NCI-H1694 treated with DMSO at 0.1 percent for 48 hours (cell line): ENCODE measurements at places on chromosomes 7 and 10.
A peak's percentile ranks its signal among the peaks of the same experiment; 100 is the strongest.

DNA sequence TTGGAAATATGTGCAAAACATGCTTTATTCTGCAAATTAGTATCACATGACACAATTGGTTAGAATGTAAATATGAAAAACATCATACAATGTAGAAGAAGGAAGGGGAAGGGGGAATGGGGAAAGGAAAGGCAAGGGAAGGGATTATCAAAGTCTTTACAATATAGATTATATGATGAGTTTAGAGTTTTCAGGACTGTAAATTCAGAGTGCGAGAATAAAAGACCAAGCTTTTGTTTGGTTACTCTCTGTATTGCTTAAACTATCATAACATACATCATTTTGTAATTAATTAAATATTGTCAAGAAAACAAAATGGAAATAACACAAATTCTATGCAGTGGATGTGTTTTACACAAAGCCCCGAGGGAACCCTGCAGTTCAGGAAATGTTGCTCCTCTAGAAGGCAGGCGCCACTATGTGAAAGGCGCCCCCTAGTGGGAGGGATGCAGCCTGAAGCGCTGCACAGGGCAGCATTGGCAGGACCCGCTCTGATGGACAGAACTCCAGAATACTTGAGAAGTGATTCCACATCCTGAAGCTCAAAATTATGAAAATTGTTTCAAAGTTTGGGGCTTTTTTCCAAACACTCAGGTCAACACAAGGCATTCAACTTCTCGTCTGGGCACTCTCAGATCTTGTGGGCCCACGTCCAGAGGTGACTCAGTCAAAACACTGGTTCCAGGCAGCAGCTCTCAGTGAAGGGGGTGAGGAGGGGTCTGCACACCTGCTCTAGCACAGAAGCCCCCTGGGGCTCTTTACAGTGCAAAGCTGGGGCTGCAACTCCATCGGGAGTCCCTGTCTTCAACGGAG lies 31.6 kb upstream of the TMEM254 start:
- DNase-seq: peak; percentile 63

GRCh38 chr10:93703841-93704240 lies 1.4 kb upstream of the FRA10AC1 start:
- no peak for DNase-seq

DNA sequence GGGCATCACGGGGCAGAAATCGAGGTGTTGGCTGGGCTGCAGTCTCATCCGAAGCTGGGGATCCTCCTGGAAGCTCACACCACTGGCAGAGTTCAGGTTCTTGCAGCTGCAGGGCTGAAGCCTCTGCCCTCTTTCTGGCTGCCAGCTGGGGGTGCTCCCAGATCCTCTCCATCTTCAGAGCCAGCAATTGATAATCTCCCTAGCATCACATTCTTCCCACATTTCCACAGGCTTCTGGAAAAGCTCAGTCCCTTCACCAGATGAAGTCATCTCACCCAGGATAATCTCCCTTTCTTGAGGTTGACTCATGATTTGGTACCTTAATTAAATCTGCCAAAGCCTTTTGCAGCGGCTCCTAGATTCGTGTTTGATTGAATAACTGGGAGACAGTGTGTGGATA lies 55.2 kb downstream of the NRP1 start:
- no peak for DNase-seq

DNA sequence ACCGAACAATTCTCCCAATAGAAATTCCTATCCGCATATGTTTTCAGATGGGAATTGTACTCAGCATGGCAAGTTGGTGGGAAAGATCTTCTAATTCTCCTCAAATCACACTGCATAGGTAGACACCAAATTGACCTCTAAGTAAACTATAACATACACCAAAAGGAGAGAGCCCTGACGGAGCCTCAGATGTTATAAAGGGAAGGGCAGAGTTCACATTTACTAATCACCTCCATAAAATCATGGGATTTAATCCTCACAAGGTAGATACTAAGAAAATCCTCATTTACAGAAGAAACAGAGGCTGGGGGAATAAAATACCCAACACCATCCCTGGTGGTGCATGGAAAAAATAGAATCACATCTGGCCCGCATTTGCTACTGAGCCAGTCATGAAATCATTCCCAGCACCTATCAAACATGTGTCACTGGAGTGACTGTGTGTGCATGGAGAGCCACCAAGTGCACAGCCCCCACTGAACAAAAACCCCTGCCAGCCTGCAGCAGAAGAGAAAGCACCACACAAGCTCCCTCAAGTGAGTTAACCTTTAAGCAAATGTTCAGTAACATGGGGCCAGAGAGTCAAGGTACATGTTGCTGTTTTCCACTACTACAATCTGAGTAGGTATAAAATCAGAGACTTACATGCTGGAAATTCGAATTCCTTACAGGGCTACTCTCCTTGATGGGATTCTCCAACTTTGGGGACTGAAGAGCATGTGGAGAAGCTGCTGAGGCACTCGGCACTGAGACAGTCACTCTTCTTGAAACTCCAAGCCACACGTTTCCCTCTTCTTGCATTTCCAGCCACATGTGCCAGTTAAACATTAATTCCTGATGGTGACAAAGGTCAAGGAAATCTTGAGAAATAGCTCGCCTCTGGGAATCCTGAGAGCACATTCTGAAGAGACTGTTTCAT lies at the start of gene DDC:
Gene DDC (minus strand): TSS at position 766 of the 919 bp plus-strand sequence. CDS start 21,320 bp downstream, outside the sequence.
- no peak for DNase-seq

DNA sequence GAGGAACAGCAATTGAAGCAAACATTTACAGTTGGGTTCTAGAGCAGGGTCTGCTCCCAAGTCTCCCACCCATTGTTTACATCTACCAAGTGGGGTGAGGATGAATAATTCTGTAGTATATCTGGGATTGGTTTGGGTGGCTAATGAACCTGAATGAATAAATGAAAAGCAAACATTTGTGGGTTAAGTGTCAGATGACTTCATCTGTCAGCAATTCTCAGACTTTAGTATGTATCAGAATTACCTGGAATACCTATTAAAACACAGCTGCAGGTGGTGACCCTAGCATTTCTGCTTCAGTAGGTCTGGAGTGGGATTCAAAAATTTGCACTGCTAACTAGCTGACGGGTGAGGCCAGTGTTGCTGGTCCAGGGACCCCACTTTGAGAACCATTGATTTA lies 18.0 kb upstream of the NPVF start:
- DNase-seq: no peak
